ENCODE measurements at places on chromosomes 16 and 17. TPM values are rescaled to one million over a fixed set of nuclear protein-coding genes. Genes with fewer than 3 reads are reported as not detected.
A peak's percentile ranks its signal among the peaks of the same experiment; 100 is the strongest.

DNA sequence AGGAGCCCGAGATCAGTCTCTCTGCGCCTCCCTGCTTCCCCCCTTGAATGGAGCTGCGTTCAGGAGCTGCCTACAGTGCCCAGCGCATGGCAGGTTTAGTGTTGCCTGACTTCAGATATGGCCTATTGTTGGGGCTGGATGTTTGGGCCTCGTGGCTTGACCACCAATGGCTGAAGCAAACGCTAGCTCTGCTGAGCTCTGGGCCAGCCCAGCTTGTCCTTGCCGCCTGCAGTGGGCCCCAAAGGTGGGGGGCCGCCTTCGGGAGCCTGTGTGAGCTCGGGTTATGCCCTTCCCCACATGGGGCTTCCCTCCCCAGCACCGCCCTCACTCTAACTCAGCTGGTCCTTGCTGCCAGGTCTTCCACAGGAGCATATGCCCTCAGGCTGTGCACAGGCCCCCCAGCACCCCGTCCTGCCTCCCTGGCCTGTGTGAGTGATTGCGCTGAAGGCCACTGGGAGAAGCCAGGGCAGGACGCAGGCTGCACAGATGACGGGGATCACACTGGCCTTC lies 2.0 kb upstream of the METTL26 start:
- DNase-seq = no peak

- DNase-seq = no peak
Measured at GRCh38 chr16:64990101-64990500, 131.8 kb downstream of the CDH11 start.

DNA sequence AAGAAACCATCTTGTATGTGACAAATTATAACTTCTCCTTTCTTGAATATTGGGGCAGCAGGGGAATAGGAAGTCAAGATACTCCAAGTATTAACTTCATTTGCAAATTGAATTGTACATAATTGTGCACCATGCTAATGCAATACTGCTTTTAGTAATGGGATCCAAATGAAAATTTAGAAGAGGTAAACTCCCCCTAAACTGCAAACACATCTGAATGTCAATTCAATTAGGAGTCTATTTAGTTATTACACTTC lies 4.5 kb downstream of the STAT5B start:
- DNase-seq = no peak

GRCh38 chr16:71929048-71929447 lies 33.7 kb downstream of the IST1 start:
- no peak for DNase-seq

GRCh38 chr16:50290856-50291255 lies 24.5 kb downstream of the ADCY7 start:
- no peak for DNase-seq

DNA sequence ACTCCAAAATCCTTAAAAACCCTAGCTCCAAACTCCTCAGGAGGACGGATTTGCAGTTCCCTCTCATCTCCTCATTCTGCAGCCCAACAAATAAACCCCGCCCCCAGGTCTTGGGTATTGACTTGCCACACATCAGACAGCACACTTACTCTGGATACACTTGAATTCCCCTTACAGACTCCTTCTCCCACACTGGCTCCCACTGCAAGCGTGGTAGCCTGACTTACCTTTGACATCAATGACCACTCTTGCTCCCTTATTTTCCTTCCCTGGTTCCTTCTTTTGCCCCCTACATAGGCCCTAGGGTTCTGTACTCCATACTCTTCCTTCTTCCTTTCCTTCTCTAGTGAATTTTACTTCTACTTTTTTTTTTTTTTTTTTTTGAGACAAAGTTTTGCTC lies 7.5 kb downstream of the RFFL start:
- DNase-seq = no peak

DNA sequence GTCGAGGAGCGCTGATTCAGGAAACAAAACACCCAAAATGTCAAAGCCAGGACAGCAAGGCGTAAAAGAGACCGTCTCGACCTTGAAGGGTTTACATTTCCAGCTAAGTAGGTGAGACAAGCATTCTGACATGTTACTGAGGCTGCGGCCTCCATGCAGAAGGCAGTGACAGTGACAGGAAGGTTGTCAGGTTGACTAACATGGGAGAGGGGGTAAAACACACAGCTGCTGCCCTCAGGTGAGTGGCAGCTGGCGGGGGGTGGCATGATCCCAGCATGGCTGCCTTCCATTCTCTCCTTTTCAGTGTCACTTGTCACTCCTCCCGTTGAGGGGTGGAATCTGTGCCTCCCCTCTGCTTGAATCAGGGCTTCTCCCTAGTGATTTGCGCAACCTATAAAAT lies 31.9 kb upstream of the CRHR1 start:
- DNase-seq = no peak

- no peak for DNase-seq
Measured at GRCh38 chr16:73050201-73051099, 2.5 kb upstream of the ZFHX3 start.

DNA sequence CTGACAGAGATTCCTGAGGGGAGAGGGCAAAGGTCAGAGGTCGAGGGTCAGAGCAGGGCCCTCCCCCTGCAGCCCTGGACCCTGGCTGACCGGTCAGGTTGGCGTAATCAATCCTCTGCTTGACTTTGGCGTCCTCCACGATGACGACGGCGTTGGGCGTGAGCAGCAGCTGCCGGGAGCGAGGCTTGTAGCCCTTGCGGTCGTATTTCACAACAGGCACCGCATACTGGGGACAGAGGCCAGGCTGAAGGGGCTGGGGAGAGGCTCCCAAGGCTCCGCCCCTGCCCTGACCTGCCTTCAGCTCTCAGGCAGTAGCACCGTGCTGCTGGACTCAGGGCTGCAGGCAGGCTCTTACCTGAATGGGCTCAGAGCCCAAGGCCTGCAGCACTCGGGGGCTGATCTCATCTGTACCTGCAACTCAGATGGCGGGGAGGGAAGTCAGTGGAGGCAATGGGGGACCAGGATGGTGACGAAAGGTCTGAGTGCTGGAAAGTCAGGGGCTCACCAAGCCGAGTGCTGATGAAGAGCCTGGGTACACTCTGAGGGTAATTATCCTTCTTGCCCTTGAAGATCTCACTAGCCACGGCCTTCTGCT lies 12.0 kb upstream of the CRK start:
- DNase-seq = no peak

DNA sequence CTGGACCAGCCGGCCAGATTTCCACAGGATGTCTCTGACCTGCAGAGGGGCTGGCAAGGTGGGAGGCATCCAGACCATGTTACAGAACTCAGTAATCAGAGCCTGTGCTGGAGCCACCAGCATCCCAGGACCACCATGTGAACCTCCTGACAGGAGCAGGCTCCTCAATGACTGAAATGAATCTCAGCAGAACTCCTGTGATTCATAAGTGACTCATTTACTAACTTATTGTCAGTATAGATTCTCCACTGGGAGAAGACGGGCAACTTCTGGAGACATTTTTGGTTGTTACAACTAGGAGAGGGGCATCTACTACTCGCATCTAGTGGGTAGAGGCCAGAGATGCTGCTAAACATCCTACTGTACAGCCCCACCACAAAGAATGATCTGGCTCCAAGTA lies 3.1 kb upstream of the WWOX start:
- no peak for DNase-seq

- no peak for DNase-seq
Measured at GRCh38 chr17:4941319-4941610, 1.2 kb downstream of the RNF167 start.

- DNase-seq = no peak
Measured at GRCh38 chr16:72094266-72094610, 591 bp downstream of the DHX38 start.

- no peak for DNase-seq
Measured at GRCh38 chr17:79987935-79988184, 47.8 kb downstream of the TBC1D16 start.

DNA sequence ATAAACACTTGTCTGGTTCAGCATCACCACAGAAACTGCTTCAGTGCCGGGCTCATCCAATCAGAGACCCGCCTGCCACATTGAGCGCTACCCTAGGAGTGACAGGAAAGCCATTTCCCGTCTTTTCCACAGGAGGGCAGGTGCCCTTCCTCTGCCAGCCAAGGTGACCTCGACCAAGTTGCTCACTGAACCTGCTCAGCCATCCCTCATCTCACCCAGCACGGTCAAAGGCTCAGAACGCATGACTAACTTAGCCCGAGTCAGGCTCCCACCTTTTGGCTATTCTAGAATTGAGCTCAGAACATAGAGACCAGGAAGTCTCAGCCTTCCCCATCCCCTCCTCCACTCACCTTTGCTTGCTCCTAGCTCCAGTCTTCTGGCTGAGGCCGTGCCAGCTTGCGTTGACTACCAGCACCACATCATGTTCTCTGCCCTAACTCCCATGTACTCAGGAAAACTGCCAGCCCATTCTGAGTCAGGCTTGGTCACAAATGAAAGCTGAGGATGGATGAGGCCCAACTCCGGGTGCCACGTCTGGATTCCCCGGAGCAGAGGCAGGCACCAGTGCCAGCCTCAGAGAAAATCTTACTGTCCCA lies 15.6 kb downstream of the MRPS23 start:
- DNase-seq = peak; percentile 63

- DNase-seq = no peak
Measured at GRCh38 chr16:73018821-73019456, 29.0 kb downstream of the ZFHX3 start.

- no peak for DNase-seq
Measured at GRCh38 chr16:88406096-88407041, 23.6 kb downstream of the ZNF469 start.

DNA sequence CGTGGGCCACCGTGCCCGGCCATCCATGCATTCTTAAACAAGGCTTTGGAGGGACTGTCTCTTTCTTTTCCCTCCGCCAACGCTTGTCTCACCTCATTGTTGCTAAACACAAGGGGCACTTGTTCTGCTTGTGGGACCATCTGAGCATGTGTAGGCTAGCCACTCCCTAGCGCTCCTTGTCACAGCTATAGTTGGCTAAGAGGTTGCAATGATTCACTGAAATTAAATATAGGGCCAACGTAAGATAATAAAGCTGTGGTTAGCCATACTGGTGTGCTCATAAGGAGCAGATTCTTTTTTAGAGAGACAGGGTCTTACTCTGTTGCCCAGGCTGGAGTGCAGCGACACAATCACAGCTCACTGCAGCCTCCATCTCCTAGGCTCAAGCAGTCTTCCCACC lies 41.2 kb downstream of the KIAA0513 start:
- no peak for DNase-seq

- no peak for DNase-seq
Measured at GRCh38 chr17:34757106-34757505, 177.7 kb downstream of the TMEM132E start.

DNA sequence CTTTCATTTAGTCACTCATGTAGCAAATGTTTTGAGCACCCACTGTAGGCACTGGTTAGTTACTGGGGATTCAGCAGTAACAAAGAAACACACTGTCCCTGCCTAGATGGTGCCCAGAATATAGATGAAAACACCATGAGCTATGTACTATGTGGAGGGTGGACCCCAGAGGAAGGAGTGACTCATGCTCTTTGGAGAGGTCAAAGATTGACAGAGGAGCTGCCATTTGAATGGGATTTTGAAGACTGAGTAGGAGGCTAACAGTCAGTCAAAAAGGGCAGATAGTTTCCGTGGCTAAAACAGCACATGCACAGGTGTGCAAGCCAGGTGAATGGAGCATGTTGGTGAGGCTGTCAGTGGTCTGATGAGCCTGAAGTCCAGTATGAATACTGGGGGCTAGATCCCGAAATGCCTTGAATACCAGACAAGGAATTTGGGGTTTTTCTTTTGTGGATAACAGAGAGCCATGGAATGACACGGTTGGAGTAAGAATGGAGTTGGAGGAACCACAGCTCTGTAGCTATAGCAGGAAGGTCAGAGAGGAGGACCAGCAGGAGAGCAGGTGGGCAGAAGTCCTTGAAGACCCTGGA lies 6.1 kb downstream of the IL21R start:
- no peak for DNase-seq

DNA sequence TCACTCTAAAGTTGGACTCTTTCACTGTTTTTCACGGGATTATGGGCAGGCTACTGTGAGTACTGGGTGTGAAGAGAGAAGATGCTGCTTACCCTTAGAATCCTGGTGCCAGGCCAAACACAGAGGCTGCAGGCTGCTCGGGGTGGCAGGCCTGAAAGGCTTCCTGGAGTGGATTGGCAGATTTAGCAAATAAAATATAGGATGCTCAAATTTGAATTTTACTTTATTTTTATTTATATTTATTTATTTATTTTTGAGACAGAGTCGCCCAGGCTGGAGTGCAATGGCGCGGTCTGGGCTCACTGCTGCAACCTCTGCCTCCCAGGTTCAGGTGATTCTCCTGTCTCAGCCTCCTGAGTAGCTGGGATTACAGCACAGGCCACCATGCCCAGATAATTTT lies 14.9 kb upstream of the STAC2 start:
- DNase-seq = no peak

- DNase-seq = peak; percentile 52
Measured at GRCh38 chr16:80804056-80804525, 307 bp downstream of the CDYL2 start.

GRCh38 chr16:49640581-49640980 lies 215.3 kb downstream of the ZNF423 start:
- DNase-seq = no peak

- no peak for DNase-seq
Measured at GRCh38 chr17:33980193-33980592, 274.9 kb upstream of the CCL2 start.

DNA sequence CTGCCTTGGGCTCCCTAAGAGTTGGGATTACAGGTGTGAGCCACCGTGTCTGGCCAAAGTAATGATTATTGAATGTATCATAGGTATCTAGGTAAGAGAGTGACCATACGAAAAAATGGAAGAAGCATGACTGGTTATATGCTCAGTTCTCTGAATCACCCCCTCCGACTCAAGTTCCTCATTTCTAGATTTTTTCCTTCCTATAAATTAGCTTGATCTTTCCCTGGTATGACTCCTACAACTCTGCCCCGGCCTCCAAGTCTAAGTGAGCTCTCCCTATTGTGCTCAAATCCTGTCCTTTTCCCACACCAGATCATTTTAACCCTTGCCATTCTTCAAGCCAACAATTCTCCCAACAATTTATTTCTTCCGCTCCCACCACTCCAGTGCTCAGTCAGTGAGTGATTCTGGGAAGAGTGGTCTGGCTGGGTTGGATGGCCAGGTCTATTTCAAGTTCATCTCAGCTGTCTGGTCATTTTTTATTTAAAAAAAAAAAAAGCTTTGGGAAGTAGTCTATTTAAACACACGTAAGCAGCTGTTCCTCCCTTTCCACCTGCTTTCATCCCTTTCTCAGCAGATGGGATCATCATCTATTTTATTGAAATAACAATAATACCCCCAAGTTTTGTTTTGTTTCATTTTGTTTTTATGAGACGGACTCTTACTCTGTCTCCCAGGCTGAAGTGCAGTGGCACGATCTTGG lies 120.2 kb upstream of the HS3ST2 start:
- no peak for DNase-seq

GRCh38 chr16:82133798-82134197 lies 36.2 kb downstream of the MPHOSPH6 start:
- no peak for DNase-seq

GRCh38 chr17:61837175-61838051 lies 25.9 kb downstream of the BRIP1 start:
- peak; percentile 77 for DNase-seq

GRCh38 chr17:62478424-62478879 lies at the start of gene TLK2:
TSS of gene TLK2 (plus strand) at chr17:62478825. CDS start at chr17:62481126, 2,301 bp downstream.
- DNase-seq = peak; percentile 80

The CSHL1 gene
- not detected for polyA plus RNA-seq

The GPT2 gene
- 38.8 TPM for polyA plus RNA-seq

The RMI2 gene
- 21.5 TPM for polyA plus RNA-seq

The SHISA9 gene
- 0.46 TPM for polyA plus RNA-seq

The HES7 gene
- 0.25 TPM for polyA plus RNA-seq

The CDRT15 gene
- polyA plus RNA-seq = 43.8 TPM

The ITGAL gene
- polyA plus RNA-seq = 6.7 TPM

The LITAFD gene
- polyA plus RNA-seq = 10.5 TPM

The MSLN gene
- polyA plus RNA-seq = 18.5 TPM

The SLC35G6 gene
- 3.9 TPM for polyA plus RNA-seq

The CETP gene
- 0.69 TPM for polyA plus RNA-seq

The CBFA2T3 gene
- 7.1 TPM for polyA plus RNA-seq

The ZC3H18 gene
- 59.6 TPM for polyA plus RNA-seq
